Forelimb muscle (tissue), 1 donor: ENCODE measurements at places on chromosomes 4 and X. TPM values are rescaled to one million over a fixed set of nuclear protein-coding genes. Genes with fewer than 3 reads are reported as not detected.

Gene AFAP1
- polyA plus RNA-seq, result 32.5 TPM

Gene ADAMTS3
- 2.0 TPM for polyA plus RNA-seq

DNA sequence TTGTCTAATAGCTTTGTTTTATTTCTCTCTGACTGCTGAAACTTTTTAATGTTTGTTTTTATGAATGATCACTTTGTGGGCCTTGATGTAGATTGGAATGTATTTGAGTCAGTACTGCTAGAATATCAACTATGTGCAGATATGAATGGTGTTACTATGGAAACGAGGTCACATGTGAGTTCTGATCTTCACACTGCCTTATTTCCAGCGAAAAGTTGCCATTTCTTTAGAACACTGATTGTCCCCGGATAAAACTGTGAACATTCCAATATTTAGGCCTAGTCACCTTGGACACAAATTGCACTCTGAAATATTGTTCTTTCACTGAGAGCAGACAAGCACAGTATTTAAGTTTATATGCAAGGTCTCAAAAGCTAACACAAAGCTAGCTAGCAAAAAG lies 27.2 kb upstream of the MAGED1 start:
- DNase-seq, result no peak

GRCh38 chr4:170306208-170306607 lies 216.5 kb upstream of the AADAT start:
- DNase-seq, result no peak
